ENCODE measurements at places on chromosomes 16 and 17.

GRCh38 chr17:43719578-43719977 lies 39.0 kb downstream of the SOST start:
- DNase-seq, result no peak

DNA sequence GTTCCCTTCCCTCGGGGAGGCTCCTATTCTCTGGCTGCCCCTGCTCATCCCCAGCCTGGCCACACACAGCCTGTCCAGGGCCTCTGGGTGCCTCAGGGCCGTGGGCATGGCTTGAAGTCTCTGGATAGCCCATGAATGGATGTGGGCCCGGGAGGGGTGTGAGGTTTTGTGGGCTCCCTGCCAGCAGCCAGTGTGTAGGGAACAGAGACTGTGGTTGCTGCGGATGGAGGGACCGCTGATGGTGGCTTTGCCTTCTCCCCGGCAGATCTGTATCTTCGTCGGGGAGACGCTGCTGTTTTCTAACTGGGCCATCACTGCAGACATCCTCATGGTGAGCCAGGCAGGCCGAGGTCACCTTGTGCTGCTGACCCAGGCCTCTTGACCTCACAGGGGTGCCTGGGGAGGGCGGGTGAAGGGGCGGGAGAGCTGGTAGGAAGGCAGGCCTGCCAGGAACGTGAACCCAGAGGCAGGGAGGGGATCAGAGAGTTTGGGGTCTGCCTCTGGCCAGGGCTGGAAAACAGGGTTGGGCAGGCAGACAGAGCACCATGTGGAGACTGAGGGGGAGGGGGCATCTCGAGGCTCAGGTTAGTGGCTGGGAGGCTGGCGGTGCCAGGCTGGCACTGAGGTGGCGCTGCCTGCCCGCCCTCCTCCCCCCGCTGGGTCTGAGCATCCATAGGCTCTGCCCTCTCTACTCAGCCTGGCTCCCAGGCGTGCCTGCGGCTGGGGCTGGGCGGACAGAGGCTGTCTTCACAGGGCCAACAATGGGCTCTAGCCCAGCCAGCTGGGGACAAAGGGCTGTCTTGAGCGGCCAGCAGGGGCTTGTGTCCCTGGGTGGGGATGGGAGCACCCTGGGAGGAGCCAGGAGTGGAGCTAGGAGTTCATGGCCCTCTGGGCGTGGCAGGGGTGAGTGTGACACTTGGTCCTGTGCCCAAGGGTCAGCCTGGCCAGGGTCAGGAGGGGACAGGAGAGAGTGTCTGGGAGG lies 21.4 kb downstream of the MYBBP1A start:
- DNase-seq, result no peak

GRCh38 chr16:55184619-55185018 lies 139.4 kb upstream of the IRX6 start:
- DNase-seq, result no peak

DNA sequence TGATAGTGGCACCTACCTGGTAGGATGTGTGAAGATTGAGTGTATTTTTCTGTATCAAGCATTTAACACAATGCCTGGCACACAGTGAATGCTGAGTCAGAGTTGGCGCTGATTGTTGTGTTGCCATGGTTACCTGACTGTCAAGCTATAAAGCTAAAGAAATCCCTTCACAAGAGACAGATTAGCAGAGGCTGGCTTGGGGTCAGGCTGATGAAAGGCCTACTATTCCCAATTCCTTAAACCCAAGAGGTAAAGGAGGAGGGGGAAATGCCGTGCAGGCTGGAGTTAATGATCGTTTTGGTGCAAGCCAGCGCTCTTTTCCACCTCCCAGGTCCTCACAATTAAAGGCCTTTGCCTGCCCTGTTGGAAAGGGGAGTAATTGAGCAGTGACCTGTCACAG lies 5.9 kb downstream of the CLEC19A start:
- peak; percentile 86 for DNase-seq

GRCh38 chr16:89052890-89053724 lies 40.5 kb upstream of the ACSF3 start:
- DNase-seq, result peak; percentile 67

DNA sequence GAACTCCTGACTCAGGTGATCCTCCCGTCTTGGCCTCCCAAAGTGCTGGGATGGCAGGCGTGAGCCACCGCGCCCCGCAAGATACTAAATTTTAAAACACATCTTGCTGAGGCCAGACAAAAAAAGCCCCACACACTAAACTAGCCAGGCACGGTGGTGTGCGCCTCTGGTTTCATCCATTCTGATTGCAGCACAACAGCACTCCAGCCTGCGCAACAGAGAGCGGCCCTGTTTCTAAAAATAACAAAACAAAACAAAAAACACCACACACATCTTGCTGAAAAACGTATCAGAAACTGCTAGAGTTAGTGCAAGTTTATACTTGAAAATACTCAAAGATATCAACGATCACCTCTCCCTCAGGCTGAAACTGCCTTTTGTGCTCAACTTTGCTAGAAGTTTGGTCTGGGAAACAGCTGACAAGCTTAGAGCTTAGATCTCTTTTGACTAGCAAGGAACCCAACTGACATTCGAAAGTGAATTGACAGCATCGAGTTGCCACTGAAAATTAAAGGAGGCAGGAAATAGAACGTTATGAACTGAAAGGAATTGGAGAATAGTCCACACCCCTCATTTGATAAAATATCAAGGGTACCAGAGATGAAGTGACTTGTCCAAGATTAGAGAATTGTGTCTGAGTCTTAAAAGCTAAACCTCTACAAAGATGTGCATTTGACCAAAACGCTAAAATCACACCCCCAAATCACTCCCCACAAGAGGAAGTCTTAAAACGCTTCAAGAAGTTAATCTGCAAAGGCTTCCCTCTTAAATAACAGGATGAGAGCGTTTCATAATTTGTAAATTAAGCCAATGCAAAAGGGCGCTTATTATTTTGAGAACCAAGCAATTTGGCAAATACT lies 908 bp downstream of the COG4 start:
- DNase-seq, result no peak

DNA sequence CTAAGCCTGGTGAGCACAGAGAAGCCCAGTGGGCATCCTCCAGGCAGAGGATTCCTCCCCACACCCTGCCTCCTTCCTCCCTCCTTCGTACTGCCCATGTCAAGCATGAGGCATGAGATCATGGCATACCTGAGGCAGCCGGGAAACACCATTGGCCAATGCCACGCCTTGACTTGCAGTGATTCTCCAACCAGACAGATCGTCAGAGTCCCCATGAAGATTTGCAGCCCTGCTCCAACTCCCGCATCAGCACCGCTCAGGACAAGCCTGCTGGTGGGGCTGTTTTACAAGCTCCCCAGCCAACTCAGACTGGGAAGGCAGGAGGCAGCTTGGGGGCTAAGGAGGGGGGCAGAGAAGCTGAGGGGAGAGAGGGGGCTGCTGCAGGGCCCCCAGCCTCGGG lies 2.9 kb upstream of the KRT16 start:
- DNase-seq, result no peak

GRCh38 chr17:33164169-33164881 lies 128.8 kb downstream of the ASIC2 start:
- no peak for DNase-seq

- DNase-seq, result no peak
Measured at GRCh38 chr17:36183001-36183971, 6.8 kb upstream of the TBC1D3B start.

GRCh38 chr16:27174007-27174406 lies 29.3 kb upstream of the KDM8 start:
- no peak for DNase-seq

- DNase-seq, result no peak
Measured at GRCh38 chr16:19127205-19127604, 13.4 kb downstream of the ITPRIPL2 start.

- DNase-seq, result no peak
Measured at GRCh38 chr16:19363740-19364139, 53.9 kb upstream of the TMC5 start.

DNA sequence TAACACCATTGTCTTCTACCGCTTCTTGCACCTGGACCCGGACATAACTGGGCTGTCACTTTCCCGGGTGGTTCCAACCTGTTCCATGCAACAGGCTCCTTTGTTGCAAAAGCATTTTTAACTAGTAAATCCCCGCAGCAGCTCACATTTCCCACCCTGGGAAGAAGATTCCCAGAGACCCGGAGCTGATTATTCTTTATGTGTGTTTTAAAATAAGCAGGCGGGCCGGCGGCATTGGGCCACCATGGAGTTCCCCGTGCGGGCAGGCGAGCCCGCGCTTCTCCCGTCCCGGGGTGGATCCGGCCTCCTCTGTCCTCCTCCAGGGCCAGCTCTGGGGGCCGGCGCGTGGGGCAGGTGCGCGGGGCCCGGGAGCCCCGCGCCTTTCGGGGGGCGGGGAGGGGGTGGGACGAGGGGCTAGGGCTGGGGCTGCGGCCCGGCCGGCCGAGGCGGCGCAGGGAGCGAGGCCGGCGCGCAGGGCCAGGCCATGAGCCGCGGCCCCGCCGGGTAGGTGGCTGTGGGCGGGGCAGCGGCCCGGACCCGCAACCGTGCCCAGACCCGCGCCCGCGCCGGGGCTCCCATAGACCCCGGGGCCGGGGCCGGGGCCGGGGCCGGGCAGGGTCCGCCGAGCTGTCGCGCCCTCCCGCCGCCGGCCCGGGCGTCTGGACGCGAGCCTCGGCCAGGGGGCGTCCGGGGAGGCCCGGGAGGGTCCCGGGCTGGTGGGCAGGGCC lies 1.7 kb downstream of the CRAMP1 start:
- DNase-seq, result no peak

- DNase-seq, result no peak
Measured at GRCh38 chr17:72034000-72034399, 86.8 kb upstream of the SOX9 start.

- no peak for DNase-seq
Measured at GRCh38 chr17:38440614-38441397, 12.5 kb downstream of the ARHGAP23 start.

DNA sequence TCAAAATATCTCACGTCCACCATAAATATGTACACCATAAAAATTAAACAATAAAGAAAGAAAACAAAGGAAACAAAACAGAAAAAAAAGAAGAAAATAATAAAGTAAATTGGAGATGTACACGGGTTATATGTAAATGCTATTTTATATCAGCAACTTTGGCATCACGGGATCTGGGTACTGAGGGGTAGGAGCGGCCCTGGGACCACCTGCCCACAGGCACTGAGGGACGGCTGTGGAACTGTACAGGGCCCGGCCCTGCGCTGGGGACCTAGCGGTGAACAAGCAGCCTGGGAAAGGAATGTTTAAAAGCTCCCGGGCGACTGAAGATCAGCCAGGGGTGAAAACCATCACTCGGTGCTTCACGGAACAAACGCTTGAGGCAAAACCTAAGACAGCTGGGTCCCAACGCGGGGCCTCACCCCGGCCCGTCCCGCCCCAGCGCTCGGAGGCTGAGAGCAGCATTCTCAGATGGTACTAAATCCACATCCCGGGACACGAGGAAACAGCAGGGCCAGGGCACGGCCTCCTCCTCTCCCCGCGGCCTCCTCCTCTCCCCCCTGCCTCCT lies 31.2 kb downstream of the NXN start:
- no peak for DNase-seq

GRCh38 chr16:9060225-9060624 lies 31.2 kb upstream of the HAPSTR1 start:
- DNase-seq, result no peak

- no peak for DNase-seq
Measured at GRCh38 chr17:34485999-34486398, 93.4 kb upstream of the TMEM132E start.

DNA sequence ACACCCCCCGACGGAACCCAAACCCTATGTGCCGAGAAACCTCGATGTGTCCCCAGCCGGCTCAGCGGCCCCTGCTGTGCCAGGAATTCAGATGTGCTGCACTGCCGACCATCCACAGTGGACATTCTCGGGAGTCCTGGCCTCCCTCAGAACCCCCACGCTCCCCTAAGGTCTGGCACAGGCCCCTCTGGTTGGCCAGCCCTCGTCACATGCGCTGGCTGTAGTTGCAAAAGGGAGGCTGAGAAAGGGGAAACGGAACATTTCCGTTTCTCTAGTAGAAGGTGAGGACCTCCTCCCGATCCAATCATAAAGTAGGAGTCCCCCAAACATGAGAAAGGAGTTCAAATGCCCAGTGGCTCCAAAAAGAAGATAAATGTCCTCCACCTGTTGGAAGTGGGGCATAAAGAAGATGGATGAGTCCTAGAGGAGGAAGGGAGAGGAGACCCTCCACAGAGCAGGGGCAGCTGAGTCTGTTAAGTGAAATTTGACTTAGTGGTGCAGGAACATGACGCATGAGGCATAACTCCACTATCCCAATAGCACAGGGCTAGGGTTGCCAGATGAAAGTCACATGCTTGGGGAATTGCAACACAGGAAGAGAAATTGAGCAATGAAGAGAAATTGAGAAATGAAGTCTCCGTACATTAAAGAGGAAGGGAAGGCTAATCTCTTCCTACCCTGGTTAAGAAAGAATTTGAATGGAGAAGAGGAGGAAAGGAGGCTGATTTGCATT lies 49.3 kb upstream of the WSB1 start:
- no peak for DNase-seq

DNA sequence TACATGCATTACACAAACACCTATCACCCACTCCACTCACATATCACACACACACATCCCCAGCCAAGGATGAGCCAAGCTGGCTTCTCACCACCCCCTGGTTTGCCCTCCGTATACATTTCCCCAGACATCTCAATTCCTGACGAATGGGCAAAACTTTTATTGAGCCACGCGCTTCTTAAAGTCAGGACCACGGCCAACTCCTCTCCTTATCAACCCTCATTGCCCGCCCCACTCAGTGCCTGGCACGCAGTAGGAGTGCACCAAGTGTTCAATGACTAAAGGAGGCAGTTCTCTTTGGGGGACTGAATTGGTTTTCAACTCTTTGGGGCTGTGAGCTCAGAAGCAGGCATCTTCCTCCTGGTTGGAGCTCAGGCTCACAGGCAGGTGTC lies 22.5 kb upstream of the C16orf78 start:
- DNase-seq, result no peak

GRCh38 chr17:37312137-37312923 lies 63.5 kb upstream of the C17orf78 start:
- no peak for DNase-seq

DNA sequence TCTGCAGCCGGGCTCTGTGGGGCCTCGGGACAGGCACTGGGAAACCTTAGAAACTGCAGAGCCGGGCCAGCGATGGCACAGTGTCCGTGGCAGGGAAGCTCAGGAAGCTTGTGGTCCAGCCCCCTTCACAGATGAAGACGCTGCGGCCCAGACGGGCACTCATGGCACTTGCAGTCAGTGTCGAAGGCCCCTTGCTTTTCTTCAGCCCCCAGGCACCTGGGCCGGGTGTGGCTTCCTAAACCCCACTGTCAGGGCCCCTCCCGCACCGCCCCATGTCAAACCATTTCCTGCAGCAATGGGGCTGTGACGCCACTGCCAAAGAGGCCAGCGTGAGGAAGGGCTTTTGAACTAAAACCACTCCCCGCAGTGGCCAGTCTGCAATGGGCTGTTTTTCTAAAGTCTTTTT lies 164.0 kb downstream of the LAT start:
- DNase-seq, result no peak
